CD4-positive, alpha-beta T cell treated with Interleukin-21 for 1 hour (primary cell): ENCODE measurements at places on chromosomes 11 and 22.

GRCh38 chr11:95108671-95109551 lies 19.3 kb downstream of the ENDOD1 start:
- no peak for DNase-seq

DNA sequence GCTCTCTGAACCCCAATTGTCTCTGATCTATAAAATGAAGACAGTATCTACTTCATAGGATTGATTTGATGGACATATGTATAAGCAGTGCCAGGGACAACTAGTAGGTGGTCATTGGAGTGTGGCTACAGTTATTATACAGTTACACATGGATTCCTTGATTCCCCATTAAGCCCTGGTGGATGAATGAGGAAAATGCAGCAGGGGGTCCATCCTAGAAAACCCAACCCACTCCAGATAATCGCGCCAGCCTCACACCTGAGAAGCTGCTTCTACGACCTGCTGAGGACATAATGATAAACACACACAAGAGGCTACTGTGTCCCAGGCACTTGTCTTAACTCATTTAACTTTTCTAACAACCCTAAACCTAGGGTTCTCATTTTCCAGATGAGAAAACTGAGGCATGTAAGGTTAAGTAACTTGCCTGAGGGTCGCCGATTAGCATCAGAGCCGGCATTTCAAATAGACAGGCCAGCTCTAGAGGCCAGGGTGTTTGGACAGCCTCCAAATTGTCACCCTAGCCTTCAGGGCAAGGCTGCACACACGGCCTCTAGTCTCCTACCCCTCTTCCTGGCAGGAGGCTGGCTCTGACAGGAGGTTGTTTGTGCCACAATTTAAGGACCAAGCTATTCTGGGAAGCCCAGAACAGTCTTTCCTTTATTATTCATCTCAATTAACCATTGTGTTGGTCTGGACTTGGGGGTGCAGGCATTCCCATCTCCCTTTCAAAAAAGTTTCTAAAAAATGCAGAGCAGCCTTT lies 3.8 kb upstream of the C11orf91 start:
- no peak for DNase-seq

GRCh38 chr22:23580576-23581259 lies 628 bp upstream of the IGLL1 start:
- DNase-seq, result no peak

DNA sequence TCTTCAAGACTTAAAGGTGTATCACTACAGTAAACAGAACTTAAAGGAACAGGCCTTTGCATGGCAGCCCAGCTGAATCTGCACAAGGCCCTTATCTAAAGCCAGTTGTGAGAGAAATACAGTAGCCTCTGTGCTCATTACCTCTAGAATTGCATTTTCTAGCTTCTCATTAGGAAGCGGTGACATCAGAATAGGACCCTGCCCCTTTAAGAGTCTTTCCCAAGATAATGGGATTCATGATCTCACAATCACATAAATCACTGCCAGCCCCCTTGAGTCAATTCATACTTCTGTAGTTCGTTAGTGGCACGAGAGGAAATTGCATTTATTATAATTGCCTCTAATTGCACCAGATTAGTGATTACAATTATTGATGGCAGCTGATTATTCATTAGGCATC lies 170.3 kb downstream of the NTM start:
- no peak for DNase-seq

GRCh38 chr22:28521451-28521850 lies 158.2 kb downstream of the TTC28 start:
- DNase-seq, result no peak

DNA sequence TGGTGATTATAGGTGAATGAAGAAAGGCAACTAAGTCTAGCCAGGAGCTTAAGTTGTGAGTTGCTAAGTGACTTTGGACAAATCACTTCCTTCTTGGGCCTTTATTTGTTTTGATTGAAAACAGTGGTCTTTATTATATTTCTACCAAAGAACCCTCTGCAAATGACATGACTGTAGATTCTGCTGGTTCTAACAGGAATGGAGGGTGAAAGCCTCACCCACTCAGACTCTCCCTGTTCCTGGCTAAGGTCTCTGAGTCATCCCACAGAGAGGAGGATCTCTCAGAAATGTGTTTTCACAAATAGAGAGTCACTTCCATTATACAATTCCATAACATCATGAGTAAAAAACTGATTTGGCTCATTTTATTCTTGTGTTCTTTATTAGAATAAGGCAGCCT lies 583.9 kb upstream of the LRRC4C start:
- no peak for DNase-seq

DNA sequence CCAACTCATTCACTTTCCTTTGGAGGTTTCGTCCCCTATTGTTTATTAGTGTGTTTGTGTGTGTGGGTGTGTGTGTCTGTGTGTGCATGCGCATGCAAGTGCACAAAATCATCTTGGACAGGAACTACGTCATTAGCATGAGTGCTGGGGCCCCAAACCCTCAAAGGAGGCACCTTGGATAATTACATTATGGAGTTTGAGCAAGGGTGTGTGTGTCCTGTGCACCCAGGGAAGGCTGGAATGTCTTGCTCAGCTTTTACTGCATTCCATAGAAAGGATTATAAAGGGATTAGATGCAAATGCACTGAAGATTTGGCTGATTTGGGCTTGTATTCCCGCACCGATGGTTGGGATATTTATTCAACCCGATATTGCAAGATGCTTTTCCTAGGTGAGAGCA lies 203.4 kb upstream of the NAV2 start:
- DNase-seq, result no peak

DNA sequence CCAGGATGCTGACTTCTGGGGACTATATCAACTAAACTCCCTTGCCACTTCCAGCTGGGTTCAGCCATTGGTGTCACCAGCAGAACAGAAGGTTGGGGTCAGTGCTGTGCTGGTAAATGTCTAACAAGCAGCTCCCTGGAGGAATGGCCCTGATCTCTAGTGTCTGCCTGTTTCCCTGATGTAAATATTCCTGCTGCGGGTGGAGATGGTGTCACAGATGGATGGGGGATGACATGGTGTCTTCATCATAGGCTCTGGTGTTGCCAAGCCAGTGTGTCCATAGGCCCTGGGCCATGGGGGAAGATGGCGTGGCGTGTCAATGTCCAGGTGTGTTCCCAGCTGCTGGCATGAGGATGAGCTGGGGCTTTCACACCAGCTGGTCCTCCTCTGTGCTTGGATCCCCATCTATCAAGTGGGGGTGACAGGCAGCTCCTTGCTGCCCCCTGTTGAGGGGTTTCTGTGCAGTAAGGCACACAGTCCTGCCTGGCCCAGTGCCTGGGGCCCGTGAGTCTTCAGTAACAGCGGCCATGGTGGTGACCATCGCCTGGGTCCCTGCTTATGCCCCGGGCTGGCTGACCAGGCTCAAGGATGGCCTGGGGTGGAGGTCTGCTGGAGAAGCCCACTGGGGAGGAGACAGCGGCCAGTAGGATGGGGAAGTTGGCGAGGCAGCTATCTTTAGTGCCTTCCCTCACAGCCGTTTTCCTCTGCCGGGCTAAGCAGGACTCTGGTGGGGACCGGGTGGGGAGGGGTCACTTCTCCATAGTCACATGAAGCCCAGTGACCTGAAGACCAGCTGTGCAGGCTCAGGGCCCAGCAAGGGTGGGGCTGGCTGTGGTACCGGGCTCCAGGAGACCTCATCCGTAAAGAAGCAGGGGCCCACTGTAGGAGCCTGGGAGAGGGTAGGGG lies 12.7 kb downstream of the RPL3 start:
- peak; percentile 62 for DNase-seq

DNA sequence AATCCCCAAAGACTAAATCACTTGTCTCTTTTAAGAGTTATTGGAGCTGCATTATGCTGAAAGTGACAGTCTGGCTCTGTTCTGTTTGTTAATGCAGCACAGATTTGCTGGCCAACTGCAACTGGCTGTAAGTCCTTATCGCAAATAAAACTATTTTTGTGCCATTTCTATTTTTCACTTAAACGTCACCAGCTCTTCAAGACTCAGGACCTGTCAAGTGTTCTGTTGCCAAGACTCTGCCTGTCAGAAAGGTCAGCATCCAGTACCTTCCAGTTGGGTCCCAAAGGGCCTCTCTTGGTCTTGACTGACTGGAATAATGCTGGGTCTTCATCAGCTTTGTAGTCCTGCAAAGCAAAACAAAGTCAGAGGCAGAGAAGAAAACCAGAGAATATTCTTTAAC lies 45.6 kb downstream of the PITPNB start:
- DNase-seq, result no peak
